Lung (tissue), 17 donors: ENCODE measurements at places on chromosomes 7 and 10. TPM values are rescaled to one million over a fixed set of nuclear protein-coding genes. Genes with fewer than 3 reads are reported as not detected.

DNA sequence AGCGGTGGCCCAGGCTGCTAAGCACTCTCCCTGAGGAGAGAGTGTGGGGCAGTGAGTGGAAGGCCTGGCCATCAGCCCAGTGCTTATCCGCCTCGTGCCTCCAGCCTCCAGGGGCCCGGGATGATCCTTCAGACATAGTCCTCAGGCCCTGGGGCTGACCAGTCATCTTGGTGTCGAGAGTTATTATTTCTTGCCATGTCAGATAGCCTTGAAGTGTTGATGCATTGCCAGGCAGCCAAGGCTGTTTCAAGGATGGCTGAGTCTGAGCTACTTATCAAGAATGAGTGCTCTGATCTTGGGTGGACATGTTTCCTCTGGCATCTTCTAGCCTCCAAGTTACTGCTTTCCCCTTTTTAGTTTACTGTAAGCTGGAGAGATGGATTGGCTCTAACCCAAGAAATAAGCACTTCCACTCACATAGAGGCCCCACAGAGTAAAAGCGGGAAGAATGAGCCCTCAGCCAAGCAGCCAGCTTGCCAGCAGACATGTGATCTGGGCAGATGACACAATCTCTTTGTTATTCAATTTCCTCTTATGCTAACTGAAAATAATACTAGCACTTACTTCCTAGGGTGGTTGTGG is 136.5 kb upstream of the NAMPT start:
- H3K27ac ChIP-seq = peak overlapping the region; percentile 59
- DNase-seq = peak; percentile 96
- H3K4me3 ChIP-seq = no peak overlapping the region
- H3K36me3 ChIP-seq = no peaks in the 10 kb centered on the region
- H3K4me1 ChIP-seq = peaks cover 17% of the 10 kb centered on the region

ELFN1 gene
- polyA plus RNA-seq = 0.43 TPM

- no peaks in the 10 kb centered on the region for H3K36me3 ChIP-seq
- no peak overlapping the region for H3K4me3 ChIP-seq
- DNase-seq = no peak
- H3K4me1 ChIP-seq = peaks cover 2% of the 10 kb centered on the region
- no peaks in the 10 kb centered on the region for H3K27me3 ChIP-seq
These were observed 27.7 kb downstream of the FZD1 start for GRCh38 chr7:91291902-91292301.

SDK1 gene
- 3.7 TPM for polyA plus RNA-seq

DNA sequence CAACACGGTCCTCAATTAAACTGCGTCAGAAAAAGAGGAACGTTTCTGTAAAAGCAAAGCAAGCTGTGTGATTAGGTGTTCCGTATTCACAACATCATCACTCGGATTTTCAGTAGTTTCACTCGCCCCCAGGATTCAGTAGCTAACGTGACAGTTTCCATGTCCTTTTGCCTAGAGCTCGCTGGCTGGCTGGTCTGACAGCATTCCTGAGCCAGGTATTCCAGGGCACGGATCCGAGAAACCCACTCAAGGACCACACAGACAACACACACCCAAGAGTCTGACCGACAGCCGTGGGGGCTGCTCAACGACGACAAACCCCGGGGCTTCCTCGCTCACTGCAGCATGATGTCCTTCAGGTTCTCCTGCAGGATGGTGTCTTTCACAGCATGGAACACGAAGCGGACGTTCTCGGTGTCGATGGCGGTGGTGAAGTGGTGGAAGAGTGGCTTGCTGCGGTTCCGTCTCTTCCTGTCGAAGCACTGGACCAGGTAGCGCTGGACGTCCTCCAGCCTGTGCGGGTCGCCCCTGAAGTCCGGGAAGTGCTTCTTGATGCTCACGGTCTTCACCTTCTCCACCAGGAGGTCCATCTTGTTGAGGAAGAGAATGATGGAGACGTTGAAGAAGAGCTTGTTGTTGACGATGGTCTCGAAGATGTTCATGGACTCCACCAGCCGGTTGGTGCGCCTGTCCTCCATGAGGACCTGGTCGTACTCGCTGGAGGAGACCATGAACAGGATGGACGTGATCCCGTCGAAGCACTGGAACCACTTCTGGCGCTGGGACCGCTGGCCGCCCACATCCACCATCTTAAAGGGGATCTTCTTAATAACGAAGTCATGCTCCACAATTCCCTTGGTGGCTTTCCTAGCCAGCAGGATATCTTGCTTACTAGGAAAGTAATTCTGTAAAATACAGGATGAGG is 43.1 kb downstream of the AMZ1 start:
- H3K27ac ChIP-seq = peak overlapping the region; percentile 11
- DNase-seq = peak; percentile 72
- no peak overlapping the region for H3K4me3 ChIP-seq
- no peaks in the 10 kb centered on the region for H3K27me3 ChIP-seq

DNA sequence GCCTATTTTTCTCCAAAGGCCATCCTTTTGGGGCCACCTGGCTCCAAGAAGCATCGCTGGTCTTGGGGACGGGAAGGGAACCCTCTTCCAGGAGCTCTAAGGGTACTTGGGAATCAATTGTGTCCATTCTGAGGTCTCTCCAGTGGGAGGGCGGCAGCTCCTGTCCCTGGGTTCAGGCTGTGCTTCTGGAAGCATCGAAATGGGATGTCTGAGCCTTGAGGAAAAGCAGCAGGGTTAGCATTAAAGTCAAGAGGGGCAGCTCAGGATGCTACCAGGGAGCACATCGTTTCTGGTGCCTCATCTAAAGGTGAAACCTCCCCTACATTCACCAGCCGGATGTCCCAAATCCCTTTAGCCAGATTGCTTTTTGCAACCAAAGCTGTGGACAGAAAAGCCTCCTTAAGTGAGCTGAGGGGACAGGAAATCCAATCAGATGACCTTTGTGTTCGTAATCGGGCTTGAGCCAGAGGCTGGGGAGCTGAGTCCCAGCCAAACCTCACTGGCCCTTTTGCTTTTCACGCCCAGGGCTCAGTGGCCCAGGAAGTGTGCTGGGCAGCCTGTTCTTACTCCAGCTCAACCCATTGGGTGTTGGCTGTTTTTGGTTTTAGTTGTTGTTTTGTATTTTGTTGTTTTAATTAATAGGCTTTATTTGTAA is 88.8 kb upstream of the ANLN start:
- H3K36me3 ChIP-seq = peaks cover 7% of the 10 kb centered on the region
- H3K27me3 ChIP-seq = no peaks in the 10 kb centered on the region
- H3K4me3 ChIP-seq = no peak overlapping the region
- H3K27ac ChIP-seq = no peak overlapping the region
- peak; percentile 67 for DNase-seq

GRCh38 chr10:123357421-123357930 is 203.3 kb downstream of the BUB3 start:
- no peak overlapping the region for H3K27ac ChIP-seq
- H3K36me3 ChIP-seq = no peaks in the 10 kb centered on the region
- H3K4me3 ChIP-seq = no peak overlapping the region

C7orf25 gene
- 6.8 TPM for polyA plus RNA-seq

STEAP1 gene
- 19.2 TPM for polyA plus RNA-seq
